GM13976 (cell line): ENCODE measurements at places on chromosomes 11 and 22.
A peak's percentile ranks its signal among the peaks of the same experiment; 100 is the strongest.

GRCh38 chr11:79088967-79089366, 351.9 kb downstream of the TENM4 start:
- DNase-seq = no peak

GRCh38 chr11:4607096-4607495, 935 bp downstream of the TRIM68 start:
- DNase-seq = no peak

- DNase-seq = no peak
These were observed 33.8 kb upstream of the SPON1 start for GRCh38 chr11:13928566-13929251.

DNA sequence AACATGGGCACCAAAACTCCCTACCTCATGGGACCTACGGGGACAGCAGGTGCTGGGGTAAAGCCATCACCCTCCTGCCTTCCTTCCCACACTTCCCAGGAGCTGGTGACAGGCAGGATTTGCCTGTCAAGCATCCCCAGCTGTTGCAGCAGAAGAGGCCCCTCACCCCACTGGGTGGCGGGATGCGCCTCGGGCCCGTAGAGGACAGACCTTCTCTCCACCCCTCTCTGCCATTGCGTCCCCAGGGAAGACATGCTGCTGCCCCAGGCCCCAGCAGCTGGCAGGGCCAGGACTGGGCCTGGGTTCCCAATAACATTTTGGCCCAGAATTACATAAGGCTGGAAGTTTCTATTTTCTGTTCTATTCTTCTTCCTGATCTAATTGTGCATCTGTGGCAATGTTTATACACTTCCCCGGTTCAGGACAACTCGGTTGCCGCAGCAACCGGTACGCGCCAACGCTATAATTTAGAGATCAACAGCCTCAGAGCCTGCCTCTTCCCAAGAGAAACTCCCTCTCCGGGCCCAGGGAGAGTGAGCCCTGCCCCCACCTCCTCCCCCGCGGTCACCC, 25.4 kb downstream of the KCNJ4 start:
- no peak for DNase-seq

DNA sequence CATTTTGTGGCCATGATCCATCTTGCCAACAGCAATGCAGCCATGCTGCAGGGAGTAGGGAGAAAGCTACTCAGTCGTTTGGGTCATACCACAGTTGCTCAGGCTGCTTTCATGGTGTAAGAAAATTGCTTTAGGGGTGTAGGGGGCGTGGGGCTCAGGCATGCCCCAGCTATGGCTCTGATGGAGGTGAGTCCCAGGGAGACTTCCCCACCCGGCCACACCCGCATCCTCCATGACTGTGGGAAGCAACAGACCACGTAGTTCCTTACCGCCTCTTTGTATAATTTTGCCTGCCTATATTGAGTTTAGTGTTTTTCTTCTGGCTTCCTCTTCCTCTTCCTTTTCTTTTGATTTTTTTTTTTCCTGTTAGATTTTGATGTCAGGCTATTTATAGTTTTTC, 58.8 kb downstream of the SPECC1L start:
- DNase-seq = no peak

DNA sequence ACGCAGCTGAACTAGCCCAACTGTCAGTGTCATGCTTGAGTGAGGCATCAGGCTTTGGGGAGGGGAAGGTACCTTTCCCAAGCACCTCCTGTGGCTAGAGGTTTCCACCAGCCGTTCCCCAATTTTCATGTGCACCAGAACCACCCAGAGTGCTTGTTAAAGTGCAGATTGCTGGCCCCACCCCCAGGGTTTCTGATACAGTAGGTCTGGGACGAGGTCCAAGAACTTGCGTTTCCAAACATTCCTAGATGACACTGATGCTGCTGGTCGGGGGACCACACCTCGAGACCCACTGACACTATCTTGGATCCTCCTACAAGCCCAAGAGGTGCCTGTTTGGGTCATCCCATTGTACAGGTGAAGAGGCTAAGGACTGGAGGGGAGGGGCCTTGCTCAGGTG, 59.8 kb downstream of the PDE2A start:
- no peak for DNase-seq

- DNase-seq = no peak
These were observed 12.3 kb upstream of the NXPE4 start for GRCh38 chr11:114607753-114608459.

- DNase-seq = no peak
These were observed 43.1 kb downstream of the SCGB1A1 start for GRCh38 chr11:62461740-62462507.

DNA sequence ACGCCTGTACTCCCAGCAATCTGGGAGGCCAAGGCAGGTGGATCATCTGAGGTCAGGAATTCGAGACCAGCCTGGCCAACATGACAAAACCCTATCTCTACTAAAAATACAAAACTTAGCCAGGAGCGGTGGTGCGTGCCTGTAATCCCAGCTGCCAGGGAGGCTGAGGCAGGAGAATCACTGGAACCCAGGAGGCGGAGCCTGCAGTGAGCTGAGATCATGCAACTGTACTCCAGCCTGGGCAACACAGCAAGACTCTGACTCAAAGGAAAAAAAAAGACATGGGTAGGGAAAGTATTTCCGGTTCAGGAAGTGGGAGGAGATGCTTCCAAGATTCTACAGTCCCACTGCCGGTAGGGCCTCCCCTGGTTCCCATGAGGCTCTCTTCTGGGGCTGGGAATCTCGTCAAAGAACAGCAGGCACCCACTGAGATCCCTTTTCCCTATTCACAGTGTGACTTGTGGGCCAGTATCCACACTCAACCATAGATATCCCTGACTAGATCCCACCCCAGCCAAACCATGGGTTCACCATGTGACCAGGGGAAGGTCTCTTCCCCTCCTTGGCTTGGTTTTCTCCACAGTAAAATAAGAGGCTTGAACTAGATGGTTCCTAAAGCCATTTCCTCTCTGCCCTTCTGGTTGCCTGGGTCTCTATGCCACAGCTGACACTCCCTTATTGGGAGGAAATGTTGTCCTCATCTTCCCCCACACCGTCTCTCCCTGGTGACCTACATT, 443.3 kb downstream of the BUD13 start:
- no peak for DNase-seq

- no peak for DNase-seq
These were observed 16.3 kb upstream of the C11orf87 start for GRCh38 chr11:109405671-109406070.

GRCh38 chr22:27801616-27802345, at the start of gene MN1:
Gene MN1 (minus strand): TSS chr22:27801756. CDS start chr22:27800543, 1,213 bp downstream.
- peak; percentile 72 for DNase-seq

GRCh38 chr11:68020575-68020974, 9.9 kb upstream of the NDUFS8 start:
- no peak for DNase-seq

DNA sequence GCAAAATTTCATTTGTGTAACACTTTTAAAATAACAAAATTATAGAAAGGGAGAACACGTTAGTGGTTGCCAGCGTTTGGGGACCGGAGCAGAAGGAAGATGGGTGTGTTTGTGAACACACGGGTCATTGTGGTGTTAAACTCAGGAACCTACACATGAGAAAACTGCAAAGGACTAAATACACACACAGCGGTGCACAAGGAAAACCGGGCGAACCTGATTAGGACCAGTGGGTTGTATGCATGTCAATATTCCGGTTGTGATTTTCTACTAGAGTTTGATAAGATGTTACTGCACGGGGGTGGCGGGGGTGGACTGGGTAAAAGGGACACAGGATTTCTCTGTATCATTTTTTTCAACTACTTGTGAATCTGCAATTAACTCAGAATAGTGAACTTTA, 351.2 kb downstream of the OPCML start:
- no peak for DNase-seq

- DNase-seq = no peak
These were observed 48.0 kb downstream of the BID start for GRCh38 chr22:17726006-17726927.

DNA sequence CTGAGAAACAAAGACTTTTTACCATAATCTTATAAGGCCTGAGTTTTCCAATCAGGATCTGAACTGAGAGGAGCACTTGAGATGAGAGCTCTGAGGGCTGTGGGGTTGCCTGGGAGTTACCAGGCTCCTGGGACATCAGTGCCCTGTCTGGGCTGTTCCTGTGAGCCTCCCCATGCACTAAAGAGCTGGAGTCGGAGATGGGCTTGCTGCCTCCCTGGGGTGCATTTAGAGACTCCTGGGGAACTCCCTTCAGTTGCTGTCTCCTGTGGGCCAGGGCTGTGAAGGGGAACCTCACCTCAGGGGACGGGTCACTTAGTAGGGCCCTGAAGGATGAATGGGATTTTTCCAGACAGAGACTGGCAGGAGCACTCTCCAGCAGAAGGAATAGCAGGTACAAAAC, 33.3 kb downstream of the KCNC1 start:
- no peak for DNase-seq

DNA sequence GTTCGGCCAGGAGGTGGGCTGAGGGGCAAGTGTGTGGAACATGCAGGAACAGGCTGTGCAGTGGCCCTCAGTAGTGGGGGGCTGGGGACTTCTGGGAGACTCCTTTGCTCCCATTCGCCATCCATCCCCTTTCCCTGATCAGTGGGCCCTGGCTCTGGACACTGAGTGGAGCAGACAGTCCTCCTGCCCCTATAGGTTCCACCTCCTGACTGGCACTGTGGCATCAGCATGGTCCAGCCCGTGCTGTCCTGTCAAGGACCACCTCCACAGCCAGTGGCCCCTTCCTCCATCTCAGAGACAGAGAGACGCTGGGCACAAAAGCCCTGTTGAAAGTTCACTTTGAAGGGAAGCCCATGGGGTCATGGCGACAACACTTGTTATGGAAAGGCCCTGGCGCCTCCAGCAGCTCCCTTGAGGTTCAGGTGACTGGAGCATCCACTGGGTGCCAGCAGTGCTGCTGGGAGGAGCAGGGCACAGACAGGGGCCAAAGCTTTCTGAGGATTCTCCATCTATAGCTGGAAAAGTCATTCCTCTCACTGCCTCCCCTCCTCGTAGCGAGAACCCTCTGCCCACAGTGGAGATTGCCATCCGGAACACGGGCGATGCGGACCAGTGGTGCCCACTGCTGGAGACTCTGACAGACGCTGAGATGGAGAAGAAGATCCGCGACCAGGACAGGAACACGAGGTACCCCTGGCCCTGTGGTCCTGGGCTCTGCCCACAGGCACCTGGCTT, 5.6 kb downstream of the DERL3 start:
- no peak for DNase-seq

DNA sequence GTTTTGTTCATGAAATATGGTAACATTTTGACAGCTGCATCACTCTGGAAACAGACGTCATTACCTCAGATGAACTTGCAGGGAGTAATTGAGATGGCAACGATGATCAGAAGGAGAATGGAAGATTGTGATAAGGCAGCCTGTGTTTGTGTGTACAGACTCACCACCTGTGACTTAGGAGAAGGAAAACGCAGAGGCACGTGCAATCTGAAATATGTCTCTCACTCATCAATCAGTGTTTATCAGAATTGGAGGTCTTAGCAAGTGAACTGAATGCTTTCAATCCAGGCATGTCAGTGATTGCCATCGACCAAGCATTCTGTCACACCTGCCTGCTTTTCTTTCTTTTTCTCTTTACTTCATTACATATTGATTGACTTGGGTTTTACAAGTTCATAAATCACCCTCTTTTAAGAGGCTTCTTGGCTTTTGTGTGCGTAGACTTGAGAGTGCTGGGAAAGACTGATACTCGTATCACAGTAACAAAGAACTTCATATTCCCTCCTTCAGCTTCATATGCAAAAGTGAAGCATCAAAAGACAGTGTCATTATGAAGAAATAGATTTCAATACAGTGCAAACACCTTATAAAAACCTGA, 24.6 kb downstream of the FAT3 start:
- no peak for DNase-seq

GRCh38 chr11:72723508-72723907, 28.7 kb downstream of the ARAP1 start:
- no peak for DNase-seq

GRCh38 chr11:77175869-77176539, 48.0 kb downstream of the MYO7A start:
- DNase-seq = no peak

- DNase-seq = no peak
These were observed 3.9 kb downstream of the FADD start for GRCh38 chr11:70206982-70207376.

DNA sequence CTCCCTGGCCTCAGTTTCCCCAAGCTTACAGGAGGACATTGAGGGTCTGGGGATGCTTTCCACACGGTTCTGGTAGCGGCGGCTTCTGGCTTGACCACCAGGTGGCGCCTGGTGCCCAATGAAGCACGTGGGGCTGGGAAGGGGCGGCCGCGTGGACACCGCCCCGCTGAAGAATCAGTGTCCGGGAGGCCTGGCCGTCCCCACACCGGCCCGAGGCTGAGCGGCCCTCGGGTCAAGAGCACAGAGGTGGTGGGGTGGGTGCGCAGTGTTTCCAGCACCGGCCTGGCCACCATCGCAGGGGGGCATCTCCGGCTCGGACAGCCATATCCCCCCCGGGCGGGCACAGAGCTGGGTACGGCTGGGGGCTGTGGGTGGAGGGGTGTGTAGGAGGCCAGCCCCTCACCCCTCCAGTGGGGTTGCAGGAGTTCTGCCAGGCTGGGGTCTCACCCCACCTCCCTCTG, 27.8 kb upstream of the PPARA start:
- DNase-seq = peak; percentile 94

GRCh38 chr11:16969010-16969999, 44.9 kb downstream of the PLEKHA7 start:
- DNase-seq = no peak

- no peak for DNase-seq
These were observed 728.2 kb upstream of the ANO5 start for GRCh38 chr11:21464601-21465193.

- peak; percentile 60 for DNase-seq
These were observed 12.6 kb upstream of the POU2F3 start for GRCh38 chr11:120227228-120227852.

DNA sequence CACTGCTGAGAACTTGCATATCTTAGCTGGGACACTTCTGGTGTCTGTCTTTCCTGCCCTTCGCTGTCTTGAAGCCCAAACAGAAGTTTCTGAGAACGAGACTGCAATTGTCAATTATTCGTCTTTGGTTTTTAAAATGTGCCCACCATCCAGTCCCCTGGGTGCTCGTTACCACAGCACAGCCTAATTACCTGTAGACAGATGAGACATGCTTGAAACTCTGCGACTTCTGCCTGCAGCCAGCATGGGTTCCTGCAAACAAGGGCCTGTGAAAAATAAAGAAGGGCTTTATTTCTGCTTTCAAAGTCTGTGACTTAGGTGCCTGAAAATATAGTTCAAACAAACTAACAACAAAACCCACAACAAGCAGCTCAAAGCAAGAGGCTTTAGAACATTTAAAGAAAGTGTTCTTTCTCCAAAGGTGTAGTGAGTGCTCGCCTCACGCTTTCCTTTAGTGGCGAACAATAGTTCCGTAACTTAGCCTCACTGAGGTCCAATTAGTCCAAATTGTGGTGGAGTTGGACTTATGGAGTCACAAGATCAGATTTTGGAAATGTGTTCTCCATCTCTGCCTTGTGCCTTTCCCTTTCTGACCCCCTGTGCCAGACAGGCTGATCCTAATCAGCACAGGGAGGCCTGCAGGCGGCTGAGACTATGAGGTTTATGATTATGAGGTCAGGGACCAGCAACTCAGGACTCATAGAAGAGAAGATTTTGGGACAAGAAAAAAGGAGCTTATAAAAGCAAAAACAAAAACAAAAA, 20.4 kb upstream of the GRAMD1B start:
- DNase-seq = no peak
